ENCODE measurements at places on chromosomes 13 and 19.
A peak's percentile ranks its signal among the peaks of the same experiment; 100 is the strongest.

DNA sequence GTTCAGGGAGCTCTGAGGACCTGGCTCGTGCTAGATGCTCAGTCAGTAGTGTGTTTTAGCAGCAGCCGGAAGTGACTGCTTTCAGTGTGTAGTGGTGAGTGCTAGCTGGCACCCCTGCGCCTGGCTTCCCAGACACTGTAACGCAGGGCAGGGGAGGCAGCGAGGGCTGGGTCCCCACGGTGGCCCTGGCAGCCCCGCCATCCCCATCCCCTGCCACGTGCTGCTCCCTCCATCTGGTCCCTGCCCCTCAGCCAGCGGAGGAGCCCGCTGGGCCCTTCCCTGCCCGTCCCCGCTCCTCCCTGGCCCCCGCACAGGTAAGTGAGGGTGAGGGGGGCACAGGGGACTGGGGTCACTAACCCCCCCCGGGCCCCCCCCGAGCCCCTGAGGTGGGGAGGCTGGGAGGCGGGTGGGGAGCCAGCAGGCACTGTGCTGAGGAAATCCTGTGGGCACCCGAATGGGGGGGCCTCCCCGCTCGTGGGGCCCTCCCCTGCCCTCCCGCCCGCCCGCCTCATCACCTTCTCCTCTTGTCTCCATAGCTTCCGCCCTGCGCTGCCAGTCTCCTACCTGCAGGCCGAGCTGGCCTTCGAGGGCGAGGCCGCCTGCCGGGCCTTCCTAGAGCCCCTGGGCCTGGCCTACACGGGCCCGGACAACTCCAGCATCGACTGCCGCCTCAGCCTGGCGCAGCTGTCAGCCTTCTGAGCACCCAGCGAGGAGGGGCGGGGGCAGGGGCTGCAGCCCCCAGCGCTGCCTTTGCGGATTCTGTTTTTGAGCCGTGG is 3.2 kb downstream of the LENG9 start:
- DNase-seq = no peak

- DNase-seq = no peak
Observed at GRCh38 chr19:47422417-47423163, 3.3 kb upstream of the MEIS3 start.

DNA sequence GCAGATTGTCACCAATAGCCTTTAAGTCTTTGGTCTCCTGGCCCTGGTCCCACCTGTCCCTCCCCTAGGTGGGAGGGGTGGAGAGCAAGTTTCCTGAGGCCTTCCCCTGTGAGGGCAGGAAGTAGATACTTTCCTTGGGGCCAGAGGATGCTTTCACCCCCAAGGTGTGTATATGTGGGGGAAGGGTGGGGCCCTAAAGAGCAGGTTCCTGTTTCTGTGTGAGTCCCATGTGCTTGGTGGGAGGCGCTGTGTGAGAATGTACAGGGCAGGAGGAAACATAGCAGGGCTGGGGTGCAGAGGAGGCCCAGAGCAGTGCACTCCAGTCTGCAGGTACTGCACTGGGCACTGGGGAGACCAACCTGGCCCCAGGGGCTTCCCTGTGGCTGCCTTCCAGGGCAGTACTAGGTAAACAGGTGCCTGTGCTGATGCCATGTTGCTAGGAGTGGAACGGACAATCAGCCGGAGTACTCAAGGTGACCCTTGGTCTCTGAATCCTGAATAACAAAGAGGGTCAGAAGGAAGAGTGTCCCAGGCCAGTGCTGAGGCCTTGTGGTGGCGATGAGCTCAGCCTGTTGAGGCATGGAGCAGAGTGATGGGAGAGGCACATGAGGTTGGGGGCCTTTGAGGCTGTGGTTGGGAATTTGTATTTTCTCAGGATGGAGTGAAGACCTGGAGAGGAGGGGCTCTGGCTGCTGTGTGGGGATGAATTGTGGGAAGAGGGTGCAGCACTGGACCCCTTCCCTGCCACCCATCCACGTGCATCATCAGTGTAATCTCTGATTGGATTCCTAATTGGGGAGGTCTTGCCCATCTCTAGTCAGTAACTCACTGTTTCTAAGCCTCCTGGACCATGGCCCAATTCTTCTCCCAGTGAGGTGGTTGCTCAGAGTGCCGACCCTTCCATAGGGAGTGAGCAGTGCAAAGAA is 5.1 kb downstream of the EGLN2 start:
- no peak for DNase-seq

DNA sequence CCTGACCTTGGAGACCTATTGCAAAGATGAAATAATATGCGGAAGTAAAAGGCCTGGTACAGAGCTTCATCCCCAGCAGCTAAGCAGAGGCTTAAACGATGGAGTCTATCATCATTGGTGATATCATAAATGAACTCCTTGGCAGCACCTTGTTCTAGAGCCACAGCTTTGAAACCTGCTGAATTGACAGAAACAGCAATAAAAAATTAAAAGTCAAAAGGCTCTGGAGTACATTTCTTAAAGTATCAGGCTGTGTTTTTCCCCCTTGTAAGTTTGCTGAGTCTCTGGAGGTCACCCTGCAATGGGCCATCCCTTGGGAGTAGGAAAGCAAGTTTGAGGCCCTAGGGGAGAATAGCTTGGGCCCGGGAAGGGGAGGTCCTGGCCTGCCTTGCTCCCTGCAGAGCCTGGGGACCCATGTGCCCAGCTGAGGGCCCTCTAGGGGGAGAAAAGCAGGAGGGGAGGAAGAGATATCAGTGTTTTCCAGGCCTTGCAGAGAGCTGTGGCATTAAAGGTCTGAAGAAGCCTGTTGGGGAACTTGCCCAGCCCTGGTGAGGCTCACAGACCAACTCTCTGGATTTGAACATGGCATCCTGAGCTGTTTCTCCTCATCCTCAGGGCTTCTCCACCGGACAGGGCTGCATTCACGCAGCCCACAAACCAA is 416.1 kb downstream of the ZNF536 start:
- no peak for DNase-seq

DNA sequence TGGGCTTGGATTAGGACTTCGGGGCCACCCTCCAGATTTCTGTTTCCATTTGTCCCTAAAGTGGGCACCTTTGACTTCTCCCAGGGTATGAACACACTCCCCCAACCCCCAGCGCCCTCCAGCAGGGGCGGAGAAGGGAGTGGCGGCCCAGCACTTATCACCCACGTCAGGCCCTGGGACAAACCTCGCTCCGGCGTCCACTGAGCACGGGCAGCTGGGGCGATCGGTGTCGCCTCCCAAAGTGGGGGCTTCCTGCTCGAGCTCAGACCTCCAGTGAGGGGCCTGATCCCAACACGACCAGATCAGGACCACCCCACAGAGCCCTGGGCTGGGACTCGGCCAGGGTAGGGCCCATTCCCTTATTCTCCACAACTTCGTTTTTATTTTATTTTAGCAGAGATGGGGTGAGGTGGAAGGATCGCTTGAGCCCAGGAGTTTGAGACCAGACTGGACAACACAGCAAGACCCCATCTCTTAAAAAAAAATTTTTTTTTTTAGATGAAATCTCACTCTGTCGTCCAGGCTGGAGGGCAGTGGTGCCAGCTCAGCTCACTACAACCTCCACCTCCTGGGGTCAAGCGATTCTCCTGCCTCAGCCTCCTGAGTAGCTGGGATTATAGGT is 3.7 kb upstream of the TCF3 start:
- DNase-seq = no peak

DNA sequence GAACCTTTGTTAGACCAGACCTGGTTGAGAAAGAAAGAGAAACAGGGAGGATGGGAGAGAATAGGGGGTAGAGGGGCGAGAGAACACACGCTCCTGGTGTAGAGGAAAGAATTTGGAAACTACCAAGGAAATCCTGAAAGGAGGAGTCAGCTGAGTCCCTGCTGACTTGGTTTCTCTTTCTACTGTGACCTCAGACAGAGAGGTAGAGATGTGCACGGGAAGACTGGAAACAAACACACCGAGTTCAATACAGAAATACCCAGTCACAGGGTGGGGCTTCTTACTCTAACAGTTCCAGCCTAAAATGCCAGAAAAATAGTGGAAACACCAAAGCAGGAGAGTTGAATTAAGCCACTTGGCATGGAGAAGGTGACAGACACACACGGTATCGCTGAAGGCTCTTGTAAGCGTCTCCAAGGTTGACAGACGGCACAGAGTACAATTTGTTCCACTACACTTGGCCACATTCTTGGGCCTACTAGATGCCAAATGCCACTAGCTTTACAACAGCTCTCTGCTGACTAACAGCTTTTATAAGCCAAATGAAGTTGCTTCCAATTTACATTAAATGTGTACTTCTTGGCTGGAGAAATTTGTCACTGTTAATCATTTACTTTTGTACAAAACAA is 28.1 kb downstream of the LATS2 start:
- peak; percentile 58 for DNase-seq

GRCh38 chr13:46738055-46738454 is 58.9 kb downstream of the ESD start:
- DNase-seq = peak; percentile 47

DNA sequence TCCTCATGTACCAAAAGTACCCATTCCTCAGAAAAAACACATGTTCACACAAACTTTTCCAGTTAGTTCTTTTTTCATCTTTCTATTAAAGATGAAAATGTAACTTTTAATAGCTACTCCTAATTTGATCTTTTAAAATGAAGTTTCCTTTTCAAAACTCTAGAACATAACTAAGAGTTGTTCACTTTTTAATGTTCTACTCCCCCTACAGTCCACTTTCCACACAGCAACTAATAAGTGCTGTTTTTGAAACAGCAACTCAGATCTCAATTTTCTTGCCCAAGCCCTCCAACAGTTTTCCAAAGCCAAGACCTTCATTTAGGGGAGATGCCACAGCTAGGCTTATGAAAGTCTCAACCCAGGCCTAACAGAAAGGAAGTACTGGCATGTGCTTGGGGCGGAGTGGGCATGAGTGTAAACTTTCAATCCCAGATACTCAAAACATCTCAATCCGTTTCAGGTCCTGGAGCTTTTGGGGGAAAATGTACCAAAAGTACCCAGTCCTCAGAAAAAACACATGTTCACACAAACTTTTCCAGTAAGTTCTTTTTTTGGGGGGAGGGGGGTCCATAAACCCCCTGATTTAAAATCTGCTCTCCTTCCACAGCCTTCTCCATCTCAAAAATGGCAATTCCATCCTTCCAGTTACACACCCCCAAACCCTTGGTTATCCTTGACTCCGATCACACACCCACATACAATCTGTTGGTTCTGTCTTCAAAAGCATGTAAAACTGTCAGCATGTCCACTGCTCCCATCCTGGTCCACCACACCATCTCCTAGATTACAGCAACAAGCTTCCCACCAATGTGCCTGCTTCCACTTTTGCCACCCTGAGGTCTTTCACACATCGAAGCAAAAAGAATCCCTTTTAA is 2.0 kb downstream of the FBL start:
- peak; percentile 70 for DNase-seq

- peak; percentile 83 for DNase-seq
Observed at GRCh38 chr19:45154064-45154827, 6.5 kb downstream of the NKPD1 start.

DNA sequence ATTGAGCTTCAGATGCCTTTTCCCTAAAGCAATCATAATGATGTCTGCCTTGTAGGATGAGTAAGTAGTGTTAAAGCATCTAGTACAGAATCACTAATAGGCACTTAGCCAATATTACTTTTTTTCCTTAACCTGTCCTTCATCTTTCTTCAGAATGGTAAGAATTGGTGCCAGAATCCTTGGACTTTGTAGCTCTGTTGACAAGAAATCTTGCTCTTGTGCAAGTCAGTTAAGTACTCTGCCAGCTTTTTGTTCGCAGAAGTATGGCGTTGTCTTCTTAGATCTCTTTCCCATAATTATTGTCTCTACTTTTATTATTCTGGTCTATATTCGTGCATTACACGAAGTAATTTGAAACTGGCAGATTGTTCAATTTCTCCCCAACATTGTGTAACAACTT is 554.5 kb downstream of the PCDH9 start:
- DNase-seq = peak; percentile 14

GRCh38 chr19:51647318-51647717 is 693 bp upstream of the SIGLEC14 start:
- DNase-seq = no peak

Measured in fibroblast of the aortic adventitia (primary cell).